HFF-Myc (cell line): ENCODE measurements at places on chromosomes 6 and 20.

GRCh38 chr6:166775923-166776220, 148.8 kb upstream of the RPS6KA2 start:
- no peak for DNase-seq

DNA sequence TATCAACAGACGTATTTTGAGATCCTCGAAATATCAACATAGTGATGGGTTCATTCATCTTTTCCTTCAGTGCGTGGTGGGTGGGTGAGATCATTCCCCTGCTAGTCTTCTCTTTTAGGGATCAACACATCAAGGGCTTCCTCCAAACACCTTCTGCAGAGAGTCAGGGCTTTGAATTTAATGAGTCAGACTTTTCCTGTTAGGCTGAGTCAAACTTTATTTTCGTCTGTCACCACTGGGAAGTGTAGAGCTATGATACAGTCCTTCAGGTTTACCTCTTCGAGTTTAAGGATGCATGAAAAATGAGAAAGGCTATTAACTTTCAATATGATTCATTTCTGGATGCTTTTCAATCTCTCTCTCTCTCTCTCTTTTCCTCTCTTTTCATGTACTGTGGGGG, 189.1 kb downstream of the BMP2 start:
- DNase-seq = no peak

- DNase-seq = no peak
These were observed 22.6 kb upstream of the PREX1 start for GRCh38 chr20:48850257-48850976.

- DNase-seq = no peak
These were observed 118.1 kb downstream of the UST start for GRCh38 chr6:148864941-148865340.

GRCh38 chr20:346640-347316, at the start of gene NRSN2:
NRSN2 (plus strand) TSS chr20:347111; CDS start chr20:349644, 2,533 bp downstream.
- no peak for DNase-seq

GRCh38 chr20:53020834-53021233, 48.7 kb downstream of the TSHZ2 start:
- DNase-seq = no peak
